ENCODE measurements at places on chromosomes 1 and 21.

DNA sequence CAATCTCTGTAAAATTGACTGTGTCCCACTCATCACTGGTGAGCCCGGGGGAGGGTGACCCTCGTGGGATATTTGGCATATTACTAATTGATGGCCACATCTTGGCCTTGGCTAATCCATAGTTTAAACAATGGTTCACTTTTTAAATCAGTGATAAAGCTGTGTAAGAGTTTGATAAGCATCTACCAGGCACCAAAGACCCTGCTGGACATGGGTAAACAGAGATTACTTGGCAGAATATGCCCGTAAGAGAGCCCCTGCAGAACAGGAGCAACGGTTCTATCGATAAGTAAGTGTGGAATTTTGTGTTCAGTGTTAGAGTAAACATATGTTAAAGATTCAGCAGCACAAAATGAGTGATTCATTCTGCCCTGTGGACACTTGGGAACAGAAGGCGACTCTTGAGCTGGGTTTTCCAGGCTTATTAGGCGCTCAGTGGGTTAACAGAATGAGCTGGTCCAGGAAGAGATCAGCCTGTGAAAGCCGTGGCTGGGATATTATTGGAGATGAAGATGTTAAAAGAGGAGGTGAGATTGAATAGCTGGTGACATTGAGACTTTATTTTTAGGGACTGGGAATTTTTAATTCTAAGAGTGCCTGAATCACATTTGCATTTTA, 55.9 kb downstream of the CNST start:
- DNase-seq: no peak

GRCh38 chr1:238960071-238960470, 426.3 kb upstream of the CHRM3 start:
- DNase-seq: peak; percentile 2

DNA sequence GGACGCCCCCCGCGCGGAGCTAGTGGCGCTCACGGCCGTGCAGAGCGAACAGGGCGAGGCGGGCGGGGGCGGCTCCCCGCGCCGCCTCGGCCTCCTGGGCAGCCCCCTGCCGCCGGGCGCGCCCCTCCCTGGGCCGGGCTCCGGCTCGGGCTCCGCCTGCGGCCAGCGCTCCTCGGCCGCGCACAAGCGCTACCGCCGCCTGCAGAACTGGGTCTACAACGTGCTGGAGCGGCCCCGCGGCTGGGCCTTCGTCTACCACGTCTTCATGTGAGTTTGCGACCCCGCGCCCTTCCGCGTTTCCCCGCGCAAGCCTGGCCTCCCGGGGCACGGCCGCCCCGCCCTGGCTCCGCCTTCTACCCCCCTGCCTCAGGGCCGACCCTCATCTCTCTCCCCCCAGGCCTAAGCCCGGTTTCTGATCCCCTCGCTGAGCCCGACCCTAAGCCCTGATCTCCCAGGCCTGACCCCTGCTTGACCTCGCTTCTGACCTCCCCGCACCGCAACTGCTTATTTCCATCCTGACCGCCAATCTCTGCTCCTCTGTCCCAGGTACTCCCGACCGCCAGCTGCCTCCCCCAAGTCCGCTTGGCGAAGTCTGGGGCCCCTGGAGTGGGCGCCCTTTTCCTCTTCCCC, 669 bp downstream of the KCNQ4 start:
- DNase-seq: no peak

DNA sequence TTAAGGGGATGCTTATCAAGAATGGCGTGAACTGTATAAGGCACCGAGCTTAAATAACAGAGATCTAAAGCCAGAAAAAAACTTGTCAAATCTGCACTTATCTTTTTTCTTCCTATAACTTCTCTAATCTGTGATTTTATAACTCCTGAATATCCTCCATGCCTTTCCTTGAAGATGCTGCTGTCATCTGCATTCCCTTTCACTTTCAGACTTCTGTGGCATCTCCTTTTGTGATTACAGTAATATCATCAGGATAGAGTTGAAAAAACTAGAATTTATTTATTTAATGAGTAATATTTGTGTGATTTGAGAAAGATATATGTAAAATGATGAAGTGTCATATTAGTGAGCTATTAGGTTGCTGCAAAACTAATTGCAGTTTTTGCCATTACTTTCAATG, 357.8 kb upstream of the PTBP2 start:
- no peak for DNase-seq

DNA sequence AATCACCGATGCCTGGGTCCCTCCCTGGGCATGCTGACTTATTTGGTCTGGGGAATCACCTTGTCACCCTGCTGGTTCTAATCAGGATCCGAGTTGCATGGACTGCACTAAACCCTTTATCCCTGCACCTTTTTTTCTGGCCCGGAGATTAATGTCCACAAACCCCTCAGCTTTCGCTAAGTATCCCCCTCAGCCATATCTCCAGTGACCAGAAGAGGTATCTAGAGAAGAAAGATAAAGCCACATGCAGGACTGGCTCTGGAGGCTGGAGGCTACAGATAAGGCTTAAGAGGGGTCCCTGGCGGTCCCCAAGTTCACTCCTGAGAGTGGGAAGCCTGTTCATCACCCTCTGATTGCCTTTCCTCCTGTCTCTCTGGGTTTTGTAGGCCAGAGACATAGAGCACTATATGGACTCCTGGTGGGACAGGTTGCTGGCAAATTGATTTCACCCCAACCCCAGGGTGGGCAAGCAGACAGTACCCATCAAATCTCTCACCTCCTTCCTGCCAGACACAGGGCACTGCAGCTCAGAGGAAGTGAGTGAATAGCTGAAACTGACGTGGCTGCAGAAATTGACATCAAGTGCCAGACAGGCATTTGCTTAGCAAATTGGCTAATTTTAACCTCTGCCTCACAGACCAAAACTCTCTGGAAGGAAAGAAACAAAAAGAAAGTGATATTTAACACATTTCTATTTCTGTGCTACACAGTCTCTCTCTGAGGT, 38.8 kb downstream of the HMGB4 start:
- no peak for DNase-seq

DNA sequence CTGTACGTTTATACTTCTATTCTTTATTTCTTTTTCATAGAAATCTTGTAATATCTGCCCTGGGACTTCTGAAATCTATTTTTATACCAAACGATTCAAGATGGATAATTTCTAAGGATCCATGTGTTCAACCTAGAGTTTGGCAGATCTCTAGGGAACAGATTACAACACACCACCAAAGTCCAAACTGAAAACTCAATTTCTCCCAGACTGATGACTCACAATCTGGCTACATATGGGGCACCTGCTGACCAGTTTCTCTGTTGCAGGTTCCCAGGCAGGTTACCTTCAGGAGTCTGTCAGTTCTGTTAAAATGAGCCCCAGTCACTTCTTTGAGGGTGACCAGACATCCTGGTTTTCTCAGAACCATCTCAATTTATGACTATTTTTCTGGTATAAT, 439.4 kb downstream of the GPATCH2 start:
- no peak for DNase-seq

- DNase-seq: no peak
These were observed 21.5 kb upstream of the RNF187 start for GRCh38 chr1:228465571-228466146.

DNA sequence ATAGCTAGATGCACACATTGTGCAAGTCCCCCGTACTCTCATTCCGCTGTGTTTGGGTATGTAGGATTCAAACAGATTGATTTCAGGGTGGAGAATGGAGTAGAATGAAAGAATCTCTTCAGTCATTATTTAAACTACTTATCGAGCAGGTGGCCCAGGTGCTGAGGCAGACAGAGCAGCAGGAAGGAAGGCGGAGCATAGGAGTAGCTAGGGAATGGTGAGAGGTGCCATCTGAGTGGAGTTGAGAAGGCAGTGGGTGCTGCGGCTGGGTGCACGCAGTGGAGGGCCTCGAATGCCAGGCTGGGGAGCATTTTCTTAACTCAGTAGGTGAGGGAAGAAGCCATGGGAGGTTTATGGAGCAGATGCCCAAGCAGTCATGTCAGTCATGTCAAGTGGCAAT, 45.2 kb upstream of the CD101 start:
- DNase-seq: no peak

GRCh38 chr1:2541619-2542245, 11.7 kb upstream of the HES5 start:
- no peak for DNase-seq

DNA sequence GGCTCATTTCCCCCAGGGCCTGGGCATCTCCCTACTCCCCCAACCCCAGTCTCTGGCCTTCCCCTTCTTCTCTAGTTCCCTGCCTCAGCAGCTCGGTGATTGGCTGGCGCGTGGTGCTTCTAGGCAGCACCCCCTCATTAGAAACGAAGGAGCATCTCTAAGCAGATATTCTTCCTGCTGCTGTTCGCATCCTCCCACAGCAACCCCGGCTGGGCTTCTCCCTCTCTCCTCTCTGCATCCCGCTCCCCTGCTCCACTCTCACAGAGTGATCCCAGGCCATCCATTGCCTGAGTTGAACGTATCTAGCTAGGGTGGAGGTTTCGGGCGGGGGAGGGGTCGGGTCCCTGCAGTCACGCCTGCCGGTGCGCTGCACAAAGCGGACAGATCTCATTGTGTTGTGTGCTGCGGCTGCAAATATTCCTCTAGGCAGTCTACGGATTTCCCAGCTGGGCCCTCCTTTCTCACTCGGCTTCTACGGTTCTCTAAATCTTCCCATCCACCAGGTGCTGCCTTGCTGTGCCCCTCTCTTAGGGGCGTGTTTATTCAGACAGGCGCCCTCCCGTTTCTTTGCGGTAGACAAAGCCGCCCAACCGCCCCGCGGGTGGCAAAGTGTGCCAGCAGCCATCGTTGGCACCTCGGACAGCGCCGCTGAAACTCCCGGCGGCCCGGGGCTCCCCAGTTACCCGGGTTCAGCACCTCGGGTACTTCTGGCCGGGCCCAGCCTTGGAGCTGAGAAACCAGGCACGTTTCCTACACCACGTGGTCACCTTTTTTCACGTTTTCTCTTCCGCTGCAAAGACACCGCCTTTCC, 2.2 kb downstream of the CACNA1E start:
- DNase-seq: no peak

DNA sequence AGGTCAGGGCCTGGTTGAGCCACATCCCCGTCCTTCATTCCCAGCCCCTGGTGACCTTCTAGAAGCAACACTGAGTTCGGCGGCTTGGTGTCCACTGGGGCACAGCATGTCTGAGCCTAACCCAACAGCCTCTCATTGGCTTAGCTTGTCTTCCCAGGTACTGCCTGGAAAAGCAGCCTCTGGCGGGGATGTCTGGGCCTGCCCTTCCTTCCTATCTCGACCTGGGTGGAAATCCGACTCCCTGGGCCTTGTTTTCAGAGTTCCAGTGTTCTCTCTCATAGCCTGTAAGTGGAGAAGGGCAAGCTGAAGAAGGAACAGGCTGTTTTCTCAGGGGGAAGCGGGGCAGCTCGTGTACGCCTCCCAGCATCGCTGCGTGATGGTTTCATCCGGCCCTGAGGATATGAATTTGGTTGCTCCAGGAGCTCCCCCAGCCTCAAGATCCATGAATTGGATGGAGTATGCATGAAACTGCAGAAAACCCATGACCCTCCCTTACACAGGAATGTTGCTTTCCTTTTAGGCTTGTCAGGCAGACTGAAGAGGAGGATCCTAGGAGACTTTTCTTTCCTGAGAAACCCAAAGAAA, 116.5 kb upstream of the IRF2BP2 start:
- DNase-seq: peak; percentile 42

DNA sequence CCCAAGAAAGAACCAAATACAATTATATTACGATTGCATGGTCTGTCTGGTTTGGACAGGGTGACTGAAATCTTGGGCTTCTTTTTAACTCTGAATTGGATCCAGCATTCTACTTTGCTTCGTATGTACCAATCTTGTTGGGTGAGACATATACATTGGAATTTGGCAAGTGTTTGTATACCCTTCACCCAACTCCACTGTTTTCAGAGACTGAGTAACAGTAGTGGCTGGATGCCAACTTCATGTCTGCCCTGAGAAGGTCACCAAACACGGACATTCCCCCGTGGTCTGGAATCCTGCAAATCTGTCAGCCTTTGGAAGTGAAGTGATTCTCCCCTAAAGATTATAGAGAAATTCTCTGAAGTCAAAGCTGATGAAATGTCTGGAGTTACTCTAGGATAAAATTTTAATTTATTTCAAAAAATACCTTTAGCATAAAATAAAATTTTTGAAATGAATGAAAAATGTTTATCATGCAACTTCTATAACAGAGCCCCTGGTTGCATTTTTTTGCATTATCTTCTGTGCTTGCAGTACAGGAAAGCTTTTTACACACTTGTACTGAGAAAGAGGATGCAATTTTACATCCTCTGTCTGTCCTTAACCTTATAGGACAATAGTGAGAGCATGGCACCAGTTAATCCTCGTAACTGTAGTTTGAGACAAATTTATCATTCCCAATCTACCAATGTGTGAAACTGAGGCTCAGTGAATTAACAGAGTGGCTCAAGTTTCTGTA, 201.8 kb downstream of the DISC1 start:
- DNase-seq: peak; percentile 90

DNA sequence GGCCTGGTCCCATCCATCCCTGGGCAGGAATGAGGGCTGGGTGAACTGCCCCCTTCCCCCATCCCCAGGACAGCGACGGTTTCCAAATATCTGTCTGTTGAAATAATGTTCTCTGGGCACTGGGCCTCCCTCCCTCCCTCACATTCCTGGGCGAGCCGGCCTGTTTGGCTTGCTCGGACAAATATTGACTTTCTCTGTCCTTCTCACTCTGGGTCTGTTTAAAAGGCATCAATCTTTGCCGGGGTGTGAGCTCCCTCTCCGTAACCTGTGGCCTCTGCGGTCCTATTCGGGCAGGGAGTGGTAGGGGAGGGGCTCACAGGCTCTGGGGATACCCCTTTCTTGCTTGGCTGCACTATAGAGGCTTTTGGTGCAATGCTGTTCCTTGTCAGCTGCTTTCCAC, 40.2 kb downstream of the FOXD2 start:
- DNase-seq: no peak

- no peak for DNase-seq
These were observed 77.5 kb downstream of the PHTF1 start for GRCh38 chr1:113681596-113682337.

DNA sequence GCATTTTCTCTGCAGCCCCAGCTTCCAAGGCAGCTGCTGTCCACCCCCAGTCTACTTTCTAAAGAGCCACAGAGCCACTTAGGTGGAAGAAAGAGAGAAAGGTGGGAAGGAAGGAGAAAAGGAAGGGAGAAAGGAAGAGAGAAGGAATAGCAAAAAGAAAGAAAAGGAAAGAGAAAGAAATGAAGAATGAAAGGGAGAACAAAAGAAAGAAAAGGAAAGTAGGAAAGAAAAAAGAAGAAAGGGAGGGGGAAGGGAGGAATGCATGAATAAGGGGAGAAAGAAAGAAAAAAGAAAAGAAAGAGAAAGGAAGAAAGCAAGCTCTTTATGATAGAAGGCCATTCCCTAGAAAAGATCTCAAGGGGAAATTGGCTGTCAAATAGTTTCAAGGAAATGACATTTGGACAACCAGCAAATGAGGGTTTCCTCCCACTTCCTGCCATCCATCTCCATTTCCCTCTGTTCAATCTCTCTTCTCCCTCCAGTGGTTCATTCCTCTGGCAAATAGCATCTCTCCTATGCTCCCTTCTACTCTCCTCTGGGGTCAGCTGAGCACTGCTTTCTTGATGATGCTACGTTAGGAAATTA, 3.4 kb upstream of the CSF1 start:
- no peak for DNase-seq

GRCh38 chr1:58813801-58814200, 30.0 kb upstream of the JUN start:
- DNase-seq: no peak
